ENCODE measurements at places on chromosomes 6 and 20.

DNA sequence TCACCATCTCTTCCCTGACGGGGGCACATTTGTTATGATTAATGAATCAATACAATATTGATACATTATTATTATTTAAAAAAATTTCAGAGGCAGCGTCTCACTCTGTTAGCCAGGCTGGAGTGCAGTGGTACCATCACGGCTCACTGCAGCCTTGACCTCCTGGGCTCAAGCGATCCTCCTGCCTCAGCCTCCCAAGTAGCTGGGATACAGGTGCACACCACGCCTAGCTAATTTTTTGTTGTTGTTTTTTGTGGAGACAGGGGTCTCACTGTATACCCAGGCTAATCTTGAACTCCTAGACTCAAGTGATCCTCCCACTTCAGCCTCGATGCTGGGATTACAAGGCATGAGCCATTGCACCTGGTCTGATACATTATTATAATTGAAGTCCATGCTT lies 4.9 kb upstream of the SRC start:
- no peak for DNase-seq

DNA sequence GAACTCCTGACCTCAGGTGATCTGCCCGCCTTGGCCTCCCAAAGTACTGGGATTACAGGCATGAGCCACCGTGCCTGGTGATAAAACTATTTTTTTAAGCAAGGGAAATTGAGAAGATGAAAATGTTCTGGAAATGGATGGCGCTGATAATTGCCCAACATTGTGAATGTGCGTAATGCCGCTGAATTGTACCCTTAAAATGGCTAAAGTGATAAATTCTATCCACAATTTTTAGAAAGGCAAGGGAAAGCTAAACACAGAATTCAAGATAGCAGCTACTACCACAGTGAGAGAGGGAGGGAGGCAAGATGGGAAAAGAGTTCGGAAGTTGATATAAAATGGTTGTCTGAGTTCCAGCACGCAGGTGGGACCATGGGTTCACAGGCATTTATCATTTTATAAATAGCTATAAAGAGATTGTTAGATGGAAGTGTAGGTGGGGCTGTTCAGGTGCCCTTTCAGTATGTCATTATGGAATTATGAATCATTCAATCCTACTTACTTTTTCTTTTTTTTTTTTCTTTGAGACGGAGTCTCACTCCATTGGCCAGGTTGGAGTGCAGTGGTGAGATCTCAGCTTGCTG lies 8.3 kb downstream of the RIPOR3 start:
- DNase-seq, result no peak

DNA sequence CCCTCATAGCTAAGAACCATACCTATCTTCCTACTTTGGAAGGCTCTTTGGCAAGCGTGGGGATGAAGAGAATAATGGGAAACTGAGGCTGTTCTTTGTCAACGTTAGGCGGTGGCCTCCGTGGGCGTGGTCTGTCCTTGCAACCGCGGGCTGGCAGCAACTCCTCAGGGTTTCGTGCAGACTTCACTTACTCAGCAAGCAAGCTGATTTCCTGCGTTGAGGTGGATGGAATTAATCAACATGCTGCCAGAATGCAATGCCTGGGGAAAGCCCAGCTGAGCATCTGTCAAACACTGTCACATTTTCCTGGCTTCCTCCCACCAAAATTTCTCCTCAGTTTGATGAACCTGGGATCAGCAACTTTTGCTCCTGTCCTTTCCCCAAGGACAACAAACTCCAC lies 9.2 kb upstream of the IL17F start:
- DNase-seq, result no peak

DNA sequence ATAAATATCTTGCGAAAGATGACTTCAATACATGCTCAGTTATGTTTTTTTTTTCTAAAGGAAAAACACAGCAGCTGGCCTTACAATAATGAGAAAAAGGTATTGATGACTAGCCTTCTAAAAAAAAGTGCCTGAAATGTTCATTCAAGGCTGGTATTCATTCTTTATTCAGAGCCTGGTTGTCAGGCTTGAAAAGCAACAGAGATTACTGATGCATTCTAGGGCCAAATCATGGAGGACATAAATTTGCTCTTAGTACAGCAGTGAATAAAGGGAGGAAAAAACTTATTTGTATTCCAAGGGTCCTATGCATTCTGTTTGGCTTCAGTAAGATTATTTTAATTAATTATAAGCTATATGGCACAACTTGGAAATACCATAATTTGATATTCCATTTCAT lies 83.5 kb downstream of the WASF1 start:
- DNase-seq, result no peak

- no peak for DNase-seq
Measured at GRCh38 chr6:167690931-167691330, 135.8 kb upstream of the AFDN start.

GRCh38 chr6:145749632-145750031 lies 14.3 kb upstream of the EPM2A start:
- DNase-seq, result peak; percentile 27

DNA sequence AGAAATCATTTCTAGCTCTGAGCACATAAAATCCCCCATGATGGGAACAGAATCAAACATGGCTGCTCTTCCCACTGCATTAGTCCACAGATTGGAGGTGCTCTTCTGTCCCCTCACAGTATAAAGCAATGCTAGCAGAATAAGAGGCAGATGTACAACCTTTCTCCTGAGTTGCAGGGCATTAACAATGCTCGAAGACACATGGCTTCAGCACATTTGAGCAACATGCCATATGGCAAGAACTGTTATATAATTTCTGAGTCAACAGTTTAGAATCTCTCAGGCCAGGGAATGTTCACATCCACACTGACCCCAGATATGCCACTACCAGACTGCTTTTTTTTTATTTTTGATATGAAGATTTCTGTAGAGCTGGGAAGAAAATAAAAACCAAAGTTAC lies 119.6 kb downstream of the KIF13A start:
- no peak for DNase-seq
